ENCODE measurements at places on chromosomes 1 and 21. TPM values are rescaled to one million over a fixed set of nuclear protein-coding genes. Genes with fewer than 3 reads are reported as not detected.
A peak's percentile ranks its signal among the peaks of the same experiment; 100 is the strongest.

The PIK3CD gene
- 184 TPM for total RNA-seq

The PYHIN1 gene
- total RNA-seq = 10.0 TPM

The DLGAP3 gene
- total RNA-seq = 0.32 TPM

The ENAH gene
- total RNA-seq = 0.14 TPM

The ANGPTL7 gene
- not detected for total RNA-seq

The KRTAP19-1 gene
- not detected for total RNA-seq

The MSH4 gene
- 0.60 TPM for total RNA-seq

- H3K4me1 ChIP-seq = no peaks in the 10 kb centered on the region
- H3K27me3 ChIP-seq = peaks cover 11% of the 10 kb centered on the region
- H3K36me3 ChIP-seq = no peaks in the 10 kb centered on the region
- H3K4me3 ChIP-seq = no peak overlapping the region
- no peak for DNase-seq
- H3K27ac ChIP-seq = no peak overlapping the region
These were observed 81.0 kb upstream of the CD55 start for GRCh38 chr1:207240325-207241101.

DNA sequence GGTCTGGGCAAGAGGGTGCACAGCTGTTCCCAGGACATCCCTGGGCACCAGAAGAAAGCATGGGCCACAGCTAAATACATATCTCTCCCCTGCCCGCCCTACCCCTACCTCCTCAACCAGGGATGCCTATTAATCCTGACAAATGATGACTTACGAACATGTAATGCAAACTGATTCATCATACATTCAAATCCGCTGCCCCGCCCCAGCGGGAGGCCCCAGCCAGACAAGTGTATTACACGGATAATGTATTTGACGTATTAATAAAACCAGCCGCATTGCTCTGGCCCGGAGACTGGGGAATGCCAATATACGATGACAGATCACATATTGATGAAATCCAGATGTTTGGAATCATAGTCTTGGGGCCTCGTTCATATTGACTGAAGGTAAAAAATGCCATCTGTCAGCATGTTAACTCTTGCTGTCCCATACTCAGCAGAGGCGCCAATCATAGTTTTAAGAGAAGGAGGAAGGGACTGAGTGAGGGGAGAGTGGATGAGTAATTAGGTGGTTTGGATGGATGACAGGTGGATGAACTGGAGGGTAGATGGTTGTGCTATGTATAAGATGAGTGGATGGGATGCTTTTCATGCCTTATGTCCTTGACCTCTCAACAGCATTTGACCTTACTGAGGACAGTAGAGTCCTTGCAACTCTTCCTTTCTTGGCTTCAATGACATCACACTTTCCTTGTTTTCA is 68.2 kb downstream of the TMEM53 start:
- H3K4me1 ChIP-seq = no peaks in the 10 kb centered on the region
- no peaks in the 10 kb centered on the region for H3K36me3 ChIP-seq
- DNase-seq = no peak
- no peaks in the 10 kb centered on the region for H3K27me3 ChIP-seq
- H3K27ac ChIP-seq = no peak overlapping the region

- no peak overlapping the region for H3K4me3 ChIP-seq
- peaks cover 21% of the 10 kb centered on the region for H3K27me3 ChIP-seq
- DNase-seq = no peak
- no peak overlapping the region for H3K27ac ChIP-seq
These were observed 40.3 kb upstream of the CCSAP start for GRCh38 chr1:229383188-229383587.

GRCh38 chr1:221747839-221748238 is 6.0 kb upstream of the DUSP10 start:
- peaks cover 22% of the 10 kb centered on the region for H3K4me1 ChIP-seq
- no peak overlapping the region for H3K4me3 ChIP-seq
- H3K27me3 ChIP-seq = no peaks in the 10 kb centered on the region
- DNase-seq = no peak
- H3K36me3 ChIP-seq = peaks cover 16% of the 10 kb centered on the region
- no peak overlapping the region for H3K27ac ChIP-seq

- no peaks in the 10 kb centered on the region for H3K27me3 ChIP-seq
- H3K27ac ChIP-seq = no peak overlapping the region
- no peaks in the 10 kb centered on the region for H3K4me1 ChIP-seq
- no peak overlapping the region for H3K4me3 ChIP-seq
- H3K36me3 ChIP-seq = no peaks in the 10 kb centered on the region
- no peak for DNase-seq
These were observed 8.4 kb upstream of the SNX7 start for GRCh38 chr1:98653123-98653522.

- no peaks in the 10 kb centered on the region for H3K27me3 ChIP-seq
- no peaks in the 10 kb centered on the region for H3K36me3 ChIP-seq
- H3K27ac ChIP-seq = no peak overlapping the region
- peaks cover 46% of the 10 kb centered on the region for H3K4me1 ChIP-seq
These were observed 60.2 kb downstream of the FASLG start for GRCh38 chr1:172719066-172719627.

- H3K27me3 ChIP-seq = no peaks in the 10 kb centered on the region
- no peak overlapping the region for H3K27ac ChIP-seq
- H3K36me3 ChIP-seq = no peaks in the 10 kb centered on the region
- no peak for DNase-seq
- H3K4me3 ChIP-seq = no peak overlapping the region
- no peaks in the 10 kb centered on the region for H3K4me1 ChIP-seq
These were observed 21.8 kb upstream of the LRRC53 start for GRCh38 chr1:74534241-74534640.

DNA sequence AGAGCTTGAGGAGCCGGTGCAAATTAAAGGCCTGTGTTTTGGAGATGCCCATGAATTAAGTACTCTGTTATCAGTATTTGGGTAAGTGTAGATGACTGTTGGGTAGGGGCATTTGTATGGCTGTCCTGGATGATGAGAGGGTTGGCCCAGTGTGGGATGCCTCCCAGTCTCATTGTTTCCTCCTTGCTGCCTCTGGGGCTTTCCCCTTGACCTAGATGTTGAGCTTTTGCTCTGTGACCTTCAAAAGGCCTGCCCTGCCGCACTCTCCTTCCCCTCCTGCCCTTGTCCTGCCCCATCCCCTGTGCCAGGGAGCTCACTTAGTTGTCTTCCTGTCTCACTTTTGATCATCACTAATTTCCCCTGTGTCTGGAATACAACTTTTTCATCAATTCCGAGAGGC is 10.0 kb downstream of the GALNT2 start:
- H3K4me1 ChIP-seq = peaks cover 43% of the 10 kb centered on the region
- H3K36me3 ChIP-seq = peaks cover 33% of the 10 kb centered on the region
- no peaks in the 10 kb centered on the region for H3K27me3 ChIP-seq
- no peak for DNase-seq
- H3K4me3 ChIP-seq = peak overlapping the region; percentile 0
- peak overlapping the region; percentile 68 for H3K27ac ChIP-seq

GRCh38 chr1:23074012-23074411 is 54.7 kb downstream of the KDM1A start:
- no peaks in the 10 kb centered on the region for H3K4me1 ChIP-seq
- no peaks in the 10 kb centered on the region for H3K27me3 ChIP-seq
- H3K4me3 ChIP-seq = no peak overlapping the region
- no peak for DNase-seq

GRCh38 chr1:15656464-15656863 is 27.7 kb upstream of the PLEKHM2 start:
- no peak for DNase-seq
- H3K36me3 ChIP-seq = peaks cover 67% of the 10 kb centered on the region
- H3K27ac ChIP-seq = no peak overlapping the region
- no peaks in the 10 kb centered on the region for H3K27me3 ChIP-seq

GRCh38 chr1:93615582-93616150 is 66.0 kb downstream of the BCAR3 start:
- H3K27ac ChIP-seq = peak overlapping the region; percentile 68
- no peak overlapping the region for H3K4me3 ChIP-seq
- peaks cover 29% of the 10 kb centered on the region for H3K27me3 ChIP-seq
- peaks cover 6% of the 10 kb centered on the region for H3K36me3 ChIP-seq
- no peak for DNase-seq
- H3K4me1 ChIP-seq = peaks cover 22% of the 10 kb centered on the region

DNA sequence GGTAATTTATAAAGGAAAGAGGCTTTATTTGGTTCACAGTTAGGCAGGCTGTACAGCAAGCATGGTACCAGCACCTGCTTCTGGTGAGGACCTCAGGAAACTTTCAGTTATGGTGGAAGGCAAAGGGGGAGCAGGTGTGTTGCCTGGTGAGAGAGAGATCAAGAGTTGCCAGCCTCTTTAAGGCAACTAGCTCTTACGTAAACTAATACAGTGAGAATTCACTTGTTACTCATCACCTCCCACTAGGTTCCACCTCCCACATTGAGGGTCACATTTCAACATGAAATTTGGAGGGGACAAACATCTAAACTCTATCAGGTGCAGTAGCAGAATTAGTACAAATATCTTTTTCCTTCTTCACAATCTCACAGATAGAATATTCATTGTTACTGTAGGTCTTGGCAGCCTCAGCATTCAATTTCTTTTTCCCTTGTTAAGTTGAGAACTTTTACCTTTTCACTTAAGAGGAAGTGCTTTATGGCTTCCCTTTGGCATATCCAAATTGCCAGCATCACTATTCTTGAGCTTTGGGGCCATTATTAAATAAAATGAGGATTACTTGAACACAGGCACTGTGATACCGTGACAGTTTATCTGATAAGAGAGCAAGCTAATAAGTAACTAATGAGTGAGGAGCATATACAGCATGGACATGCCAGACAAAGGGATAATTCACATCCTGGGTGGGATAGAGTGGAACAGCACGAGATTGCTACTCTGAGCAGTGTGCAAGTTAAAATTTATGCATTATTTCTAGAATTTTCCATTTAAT is 48.4 kb downstream of the MAGI3 start:
- H3K36me3 ChIP-seq = no peaks in the 10 kb centered on the region
- no peak for DNase-seq
- H3K27me3 ChIP-seq = peaks cover 2% of the 10 kb centered on the region
- no peak overlapping the region for H3K4me3 ChIP-seq
- H3K4me1 ChIP-seq = no peaks in the 10 kb centered on the region

DNA sequence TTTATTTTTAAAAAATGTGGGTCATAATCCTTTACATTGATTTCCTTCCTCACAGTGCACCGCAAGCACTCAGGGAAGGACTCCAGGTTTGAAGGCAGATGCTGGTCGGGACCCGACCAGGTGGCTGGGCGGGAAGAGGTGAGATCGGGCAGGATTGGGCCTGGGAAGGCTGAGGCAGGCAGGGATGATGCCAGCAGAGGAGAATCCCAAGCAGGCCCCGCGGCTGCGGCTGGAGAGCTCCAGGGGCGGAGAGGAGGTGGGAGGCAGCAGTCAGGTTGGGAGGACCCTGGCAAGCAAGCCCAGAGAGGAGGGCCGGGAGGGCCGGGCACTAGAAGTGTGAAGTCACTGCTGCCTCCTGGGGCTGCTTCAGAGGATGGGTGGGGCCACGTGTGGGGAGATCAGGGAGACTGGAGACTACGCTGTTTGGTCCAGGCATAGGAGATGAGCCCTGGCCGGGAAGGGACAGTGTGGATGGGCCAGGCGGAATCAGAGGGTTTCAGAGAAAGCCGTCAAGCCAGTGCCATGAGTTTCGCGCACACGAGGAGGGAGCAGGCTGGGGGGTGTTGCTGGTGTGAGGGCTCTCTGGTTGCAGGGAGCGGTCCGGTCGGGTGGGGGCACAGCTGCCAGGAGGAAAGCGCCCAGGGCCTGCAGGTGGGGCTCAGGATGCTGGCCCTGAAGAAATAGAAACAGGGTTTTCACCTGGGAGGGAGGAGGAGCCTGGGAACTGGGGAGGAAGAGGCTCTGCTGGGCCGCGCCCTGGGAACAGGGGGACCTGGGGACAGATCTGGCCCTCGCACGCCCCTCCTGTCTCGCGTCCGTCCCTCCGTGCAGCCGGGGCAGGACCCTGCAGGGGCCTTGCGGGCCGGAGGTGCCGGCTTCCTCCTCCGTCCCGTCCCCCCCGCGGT is 888 bp upstream of the COL18A1 start:
- H3K36me3 ChIP-seq = no peaks in the 10 kb centered on the region
- peaks cover 54% of the 10 kb centered on the region for H3K27me3 ChIP-seq
- peaks cover 3% of the 10 kb centered on the region for H3K4me1 ChIP-seq
- peak overlapping the region; percentile 66 for H3K4me3 ChIP-seq
- no peak overlapping the region for H3K27ac ChIP-seq
